Colonic mucosa (tissue), 4 donors: ENCODE measurements at places on chromosomes 16 and 17. TPM values are rescaled to one million over a fixed set of nuclear protein-coding genes. Genes with fewer than 3 reads are reported as not detected.

The KRTAP2-3 gene
- not detected for total RNA-seq

The CACNA1H gene
- 14.6 TPM for total RNA-seq

The CRISPLD2 gene
- 37.9 TPM for total RNA-seq

The CMTR2 gene
- total RNA-seq = 17.4 TPM

The CALB2 gene
- 2.8 TPM for total RNA-seq

The NHLRC4 gene
- 0.32 TPM for total RNA-seq

The ABCA10 gene
- total RNA-seq = 2.3 TPM

The NUP85 gene
- total RNA-seq = 86.8 TPM

The GRIN2A gene
- total RNA-seq = 0.15 TPM

The ATP2A1 gene
- 0.40 TPM for total RNA-seq

The STX1B gene
- 0.35 TPM for total RNA-seq

The VAMP2 gene
- 34.0 TPM for total RNA-seq

The TBX6 gene
- 1.6 TPM for total RNA-seq
